ENCODE measurements at places on chromosomes 16 and 17.

DNA sequence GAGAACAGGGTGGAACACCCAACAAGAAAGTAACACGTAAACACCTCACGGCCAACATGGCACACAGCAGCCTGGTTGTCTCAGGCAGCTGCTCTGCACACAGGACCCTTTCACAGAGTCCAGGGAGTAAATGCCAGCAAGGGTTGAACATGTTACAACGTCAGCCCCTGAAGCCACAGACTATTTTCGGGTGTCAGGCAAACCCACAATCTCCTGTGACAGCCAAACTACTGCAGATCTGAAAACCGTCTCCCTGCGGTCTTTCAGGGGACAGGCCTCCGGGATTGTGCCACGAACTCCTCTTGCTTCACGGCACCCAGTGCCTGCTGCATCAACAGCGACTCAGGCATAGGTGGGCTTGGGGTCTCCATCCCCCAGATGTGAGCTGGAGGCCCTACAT, 127.7 kb downstream of the XYLT1 start:
- H3K36me3 ChIP-seq: no peaks in the 10 kb centered on the region
- no peaks in the 10 kb centered on the region for H3K27me3 ChIP-seq
- peaks cover 4% of the 10 kb centered on the region for H3K4me1 ChIP-seq
- H3K4me3 ChIP-seq: no peak overlapping the region
- DNase-seq: no peak
- H3K27ac ChIP-seq: no peak overlapping the region

DNA sequence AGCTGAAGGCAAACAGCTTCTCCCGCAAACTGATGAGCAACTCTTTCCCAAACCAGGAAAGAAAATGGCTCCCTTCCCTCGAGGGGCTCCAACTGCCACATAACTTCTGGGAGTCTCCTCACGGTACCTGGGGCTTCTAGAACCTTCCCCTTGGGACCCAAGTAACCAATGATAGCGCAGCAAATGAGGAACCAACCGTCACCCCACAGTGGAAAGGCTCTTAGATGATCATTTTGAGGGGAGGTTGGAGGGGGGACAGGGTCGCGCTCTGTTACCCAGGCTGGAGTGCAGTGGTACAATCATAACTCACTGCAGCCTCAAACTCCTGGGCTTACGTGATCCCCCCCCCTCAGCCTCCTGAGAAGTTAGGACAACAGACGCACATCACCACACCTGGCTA, at the start of gene DNAH17:
DNAH17 (minus strand) TSS at position 101 of the 400 bp plus-strand sequence. CDS start 2,339 bp downstream, outside the sequence.
- H3K4me1 ChIP-seq: no peaks in the 10 kb centered on the region
- H3K27me3 ChIP-seq: no peaks in the 10 kb centered on the region
- no peaks in the 10 kb centered on the region for H3K36me3 ChIP-seq
- H3K4me3 ChIP-seq: no peak within 1 kb of the TSS

DNA sequence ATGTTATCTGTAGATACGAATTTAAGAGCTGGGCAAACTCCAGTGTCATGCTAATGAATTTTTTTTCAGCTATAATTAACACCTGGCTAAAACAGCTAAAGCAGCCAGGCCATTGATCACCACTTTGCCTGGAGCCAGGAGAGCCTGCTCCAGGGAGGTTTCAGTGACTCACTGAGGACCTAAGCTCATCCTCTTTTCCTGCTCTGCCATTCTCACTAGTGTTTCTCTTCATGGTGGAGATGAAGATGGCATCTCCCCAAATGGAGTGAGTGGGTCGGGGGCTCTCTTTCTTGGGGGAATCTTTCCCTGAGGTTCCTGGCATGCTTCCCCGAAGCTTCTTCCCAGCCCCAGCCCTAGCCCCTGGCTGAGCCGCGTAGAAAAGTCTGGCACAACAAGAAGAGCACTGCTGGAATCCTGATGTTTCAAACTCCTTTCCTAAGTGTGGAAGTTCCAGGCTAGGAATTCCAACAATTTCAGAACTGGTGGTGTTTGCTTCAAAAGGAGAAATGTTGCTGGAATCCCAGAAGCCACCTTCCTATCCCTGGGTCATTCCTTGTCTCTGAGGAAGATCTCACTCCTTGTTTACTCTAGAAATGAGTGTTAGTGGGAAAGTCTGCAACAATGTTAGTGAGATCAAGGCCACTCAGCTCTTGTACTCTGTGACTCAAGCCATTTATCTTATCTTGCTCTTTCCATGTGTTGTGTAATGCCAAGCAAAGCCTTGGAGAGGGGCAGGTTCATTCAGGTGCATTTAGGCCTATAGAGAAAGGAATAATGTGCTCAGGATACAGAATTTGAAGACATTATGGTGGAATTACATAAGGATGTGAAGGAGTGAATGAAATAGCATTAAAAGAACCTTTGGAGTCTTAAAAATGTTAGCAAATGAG, 26.0 kb upstream of the B4GALNT2 start:
- H3K27ac ChIP-seq: no peak overlapping the region
- no peaks in the 10 kb centered on the region for H3K27me3 ChIP-seq
- no peak for DNase-seq
- no peaks in the 10 kb centered on the region for H3K36me3 ChIP-seq
- no peaks in the 10 kb centered on the region for H3K4me1 ChIP-seq
- no peak overlapping the region for H3K4me3 ChIP-seq

DNA sequence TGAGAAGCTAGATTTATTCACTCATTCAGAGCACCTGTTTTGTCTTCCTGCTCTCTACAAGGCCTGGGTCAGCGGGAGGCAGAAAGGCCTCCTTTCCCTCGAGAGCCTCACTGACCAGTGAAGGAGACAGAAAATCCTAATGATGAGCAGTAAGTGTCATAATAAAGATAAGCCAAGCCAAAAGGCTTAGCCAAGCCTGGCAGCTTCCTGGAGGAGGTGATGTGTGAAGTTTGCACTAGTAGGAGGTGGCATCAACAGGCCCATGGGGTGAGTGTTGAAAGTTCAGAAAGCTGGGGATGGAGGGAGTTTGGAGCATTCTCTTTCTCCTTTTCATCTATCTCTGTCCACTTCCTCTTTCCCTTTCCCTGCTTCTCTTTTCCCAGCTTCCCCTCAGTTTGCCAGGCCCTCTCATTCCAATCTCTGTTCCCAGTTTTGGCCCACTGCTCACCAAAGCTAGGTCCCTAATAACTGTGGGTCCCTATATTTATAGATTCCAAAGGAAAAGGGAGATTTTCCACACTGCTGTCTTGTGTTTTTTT, 16.5 kb upstream of the SPNS3 start:
- no peaks in the 10 kb centered on the region for H3K36me3 ChIP-seq
- H3K27ac ChIP-seq: no peak overlapping the region
- no peaks in the 10 kb centered on the region for H3K4me1 ChIP-seq
- no peaks in the 10 kb centered on the region for H3K27me3 ChIP-seq
- no peak for DNase-seq

- no peaks in the 10 kb centered on the region for H3K4me1 ChIP-seq
- no peak overlapping the region for H3K4me3 ChIP-seq
- H3K27me3 ChIP-seq: no peaks in the 10 kb centered on the region
- no peak for DNase-seq
These were observed 11.5 kb upstream of the SRCIN1 start for GRCh38 chr17:38617074-38617860.

DNA sequence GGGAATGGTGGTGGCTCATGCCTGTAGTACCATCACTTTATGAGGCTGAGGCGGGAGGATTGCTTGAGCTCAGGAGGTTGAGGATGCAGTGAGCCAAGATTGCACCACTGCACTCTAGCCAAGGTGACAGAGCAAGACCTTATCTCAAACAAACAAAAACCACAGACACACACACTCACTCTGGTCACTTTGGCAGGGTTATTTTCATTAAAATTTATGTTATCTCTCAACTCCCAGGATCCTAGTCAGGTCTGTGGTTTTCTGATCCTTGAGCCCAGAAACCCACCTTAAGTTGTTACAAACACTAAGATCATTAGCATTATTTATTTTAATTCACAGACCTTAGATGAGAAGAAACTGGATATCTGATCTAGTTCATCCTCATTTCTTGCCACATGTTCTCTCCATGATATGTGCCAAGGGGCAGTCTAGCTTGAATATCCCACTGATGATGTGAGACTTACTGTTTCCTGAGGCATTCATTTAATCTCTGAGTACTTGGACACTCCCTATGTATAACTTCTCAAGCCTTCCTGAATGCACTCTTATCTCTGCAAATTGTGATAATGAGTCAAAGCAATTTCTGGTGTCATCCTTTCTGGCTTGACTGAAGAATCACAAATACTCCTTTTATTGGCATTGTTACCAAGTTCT, 9.6 kb downstream of the ABHD15 start:
- H3K4me3 ChIP-seq: no peak overlapping the region
- no peaks in the 10 kb centered on the region for H3K27me3 ChIP-seq
- H3K27ac ChIP-seq: no peak overlapping the region

GRCh38 chr16:28548306-28548802, 5.4 kb upstream of the SGF29 start:
- no peaks in the 10 kb centered on the region for H3K36me3 ChIP-seq
- H3K27ac ChIP-seq: no peak overlapping the region
- no peak overlapping the region for H3K4me3 ChIP-seq

DNA sequence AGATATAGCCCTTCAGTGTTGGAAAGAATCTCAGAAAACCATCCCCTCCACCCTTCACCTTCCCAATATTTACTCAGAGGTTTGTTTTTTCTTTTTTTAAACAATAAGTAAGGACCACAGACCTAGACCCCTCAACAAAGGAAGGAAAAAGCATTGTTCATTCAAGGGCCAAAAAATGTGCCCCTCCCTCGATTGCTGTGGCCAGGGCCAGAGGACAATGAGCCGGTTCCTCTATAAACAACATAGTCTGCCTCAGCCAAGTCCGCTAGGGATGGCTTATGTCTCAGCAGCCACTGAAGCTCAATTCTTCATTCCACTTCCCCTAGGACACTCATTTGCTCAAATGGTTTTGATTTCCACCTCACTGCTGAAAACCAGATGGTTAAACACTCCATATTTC, 24.0 kb downstream of the TRIM16 start:
- no peaks in the 10 kb centered on the region for H3K27me3 ChIP-seq
- no peak overlapping the region for H3K27ac ChIP-seq
- H3K4me1 ChIP-seq: peaks cover under 1% of the 10 kb centered on the region
- no peak for DNase-seq
- H3K4me3 ChIP-seq: no peak overlapping the region
- no peaks in the 10 kb centered on the region for H3K36me3 ChIP-seq

DNA sequence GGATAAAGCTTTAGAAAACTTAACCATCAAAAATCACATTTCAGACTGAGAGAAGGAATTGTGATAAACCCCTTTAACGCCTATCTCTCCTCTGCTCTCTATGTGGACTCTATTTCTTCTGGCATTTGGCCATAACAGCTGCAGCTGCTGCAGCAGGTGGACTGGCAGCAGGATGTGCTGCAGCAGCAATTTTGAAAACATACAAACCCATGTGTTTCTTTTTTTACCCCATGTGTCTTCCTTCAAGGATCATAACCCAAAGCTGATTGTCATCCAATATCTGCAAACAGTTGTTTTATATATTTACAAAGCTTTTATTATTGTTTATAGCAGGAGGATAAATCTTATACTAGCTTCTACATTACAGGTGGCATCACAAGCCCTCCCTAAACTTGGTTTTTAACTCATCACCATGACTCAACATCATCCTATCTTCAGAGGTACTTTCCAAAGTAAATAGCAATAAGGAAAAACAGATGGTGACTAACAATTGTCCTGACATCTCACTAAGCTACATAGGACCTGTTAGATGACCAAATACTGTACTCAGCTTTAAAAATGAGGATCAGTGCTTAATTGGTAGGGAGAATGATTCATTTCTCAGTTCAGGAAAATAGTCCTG, 14.5 kb upstream of the KRTAP9-2 start:
- no peaks in the 10 kb centered on the region for H3K4me1 ChIP-seq
- no peak for DNase-seq
- H3K27me3 ChIP-seq: no peaks in the 10 kb centered on the region

DNA sequence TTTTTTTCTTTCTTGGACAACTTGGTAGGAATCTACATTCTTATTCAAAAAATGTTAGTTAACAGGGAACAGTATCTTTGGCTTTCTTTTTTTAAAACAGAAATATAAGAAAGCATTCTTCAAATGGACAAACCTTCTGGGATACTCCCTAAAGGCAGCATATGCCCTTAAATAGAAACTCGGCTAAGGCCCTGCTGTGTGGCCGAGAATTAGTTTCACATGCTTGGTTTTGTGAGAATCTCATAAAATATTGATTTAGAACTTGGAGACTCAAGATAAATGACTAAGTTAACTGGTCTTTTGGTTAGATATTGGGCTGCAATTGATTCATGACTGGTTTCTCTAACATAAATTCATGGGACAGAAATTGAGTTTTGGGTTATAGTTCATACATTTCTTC, 359.9 kb upstream of the XYLT1 start:
- H3K27ac ChIP-seq: no peak overlapping the region
- H3K4me3 ChIP-seq: no peak overlapping the region

DNA sequence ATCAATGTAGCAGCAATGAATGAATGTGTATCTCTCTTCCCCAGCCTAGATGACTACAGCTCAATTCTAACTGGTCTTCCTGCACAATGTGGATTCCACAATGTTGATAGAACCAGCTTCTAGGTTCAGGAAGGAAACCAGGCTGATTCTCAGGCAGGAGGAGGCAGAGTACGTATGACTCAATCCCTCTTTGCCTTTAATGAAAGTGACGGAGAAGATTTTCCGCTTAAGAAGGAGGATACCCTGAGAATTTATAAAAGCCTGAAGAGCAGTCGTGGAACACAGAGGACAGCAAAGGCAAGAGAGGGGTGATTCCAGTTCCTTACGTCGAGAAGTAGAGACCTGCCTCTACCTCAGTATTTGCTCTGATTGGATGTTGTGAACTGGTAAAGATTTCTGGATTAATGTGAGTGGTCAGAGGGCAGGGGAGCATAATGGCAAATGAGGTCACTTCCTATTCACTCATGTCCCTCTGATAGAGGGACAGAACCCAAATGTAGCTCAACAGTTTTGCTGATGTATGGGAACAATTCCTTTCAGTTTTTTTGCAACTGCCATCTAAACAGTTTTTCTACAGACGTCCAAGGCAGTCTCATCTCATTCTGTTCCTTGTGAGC, 15.0 kb upstream of the SLC16A11 start:
- no peak overlapping the region for H3K4me3 ChIP-seq
- H3K27me3 ChIP-seq: no peaks in the 10 kb centered on the region
- no peak overlapping the region for H3K27ac ChIP-seq
- no peak for DNase-seq
- no peaks in the 10 kb centered on the region for H3K4me1 ChIP-seq

- H3K4me3 ChIP-seq: no peak overlapping the region
- no peak for DNase-seq
- H3K4me1 ChIP-seq: no peaks in the 10 kb centered on the region
- H3K36me3 ChIP-seq: no peaks in the 10 kb centered on the region
- H3K27ac ChIP-seq: no peak overlapping the region
These were observed 136.3 kb upstream of the CACNG3 start for GRCh38 chr16:24119807-24120206.

DNA sequence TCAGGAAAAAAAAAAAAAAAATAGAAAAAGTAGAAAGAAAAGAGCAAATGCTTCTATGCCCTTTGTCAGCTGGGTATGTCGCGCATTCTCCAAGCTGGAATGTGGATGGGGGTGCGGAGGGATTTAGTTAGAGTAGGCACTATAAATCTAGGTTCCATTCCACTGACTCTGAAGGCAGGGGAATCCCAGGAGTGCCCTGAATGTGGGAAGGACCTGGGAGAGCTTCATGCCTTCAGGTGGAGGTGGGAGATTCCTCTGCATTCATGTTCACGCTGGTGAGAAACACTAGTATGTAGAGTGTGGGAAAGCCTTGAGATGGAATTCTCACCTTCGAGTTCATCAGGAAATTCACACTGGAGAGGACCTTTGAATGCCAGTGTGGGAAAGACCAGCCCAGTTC, 12.4 kb downstream of the ZNF232 start:
- no peak for DNase-seq
- peaks cover 1% of the 10 kb centered on the region for H3K4me1 ChIP-seq
- no peak overlapping the region for H3K4me3 ChIP-seq
- H3K36me3 ChIP-seq: no peaks in the 10 kb centered on the region

- H3K27me3 ChIP-seq: no peaks in the 10 kb centered on the region
- no peak overlapping the region for H3K27ac ChIP-seq
- H3K4me3 ChIP-seq: no peak overlapping the region
- no peaks in the 10 kb centered on the region for H3K36me3 ChIP-seq
These were observed 15.9 kb downstream of the KPNB1 start for GRCh38 chr17:47665655-47666054.
